ENCODE measurements at places on chromosomes 12 and 14.

GRCh38 chr12:58463051-58463450 lies 457.3 kb downstream of the LRIG3 start:
- no peak for DNase-seq

DNA sequence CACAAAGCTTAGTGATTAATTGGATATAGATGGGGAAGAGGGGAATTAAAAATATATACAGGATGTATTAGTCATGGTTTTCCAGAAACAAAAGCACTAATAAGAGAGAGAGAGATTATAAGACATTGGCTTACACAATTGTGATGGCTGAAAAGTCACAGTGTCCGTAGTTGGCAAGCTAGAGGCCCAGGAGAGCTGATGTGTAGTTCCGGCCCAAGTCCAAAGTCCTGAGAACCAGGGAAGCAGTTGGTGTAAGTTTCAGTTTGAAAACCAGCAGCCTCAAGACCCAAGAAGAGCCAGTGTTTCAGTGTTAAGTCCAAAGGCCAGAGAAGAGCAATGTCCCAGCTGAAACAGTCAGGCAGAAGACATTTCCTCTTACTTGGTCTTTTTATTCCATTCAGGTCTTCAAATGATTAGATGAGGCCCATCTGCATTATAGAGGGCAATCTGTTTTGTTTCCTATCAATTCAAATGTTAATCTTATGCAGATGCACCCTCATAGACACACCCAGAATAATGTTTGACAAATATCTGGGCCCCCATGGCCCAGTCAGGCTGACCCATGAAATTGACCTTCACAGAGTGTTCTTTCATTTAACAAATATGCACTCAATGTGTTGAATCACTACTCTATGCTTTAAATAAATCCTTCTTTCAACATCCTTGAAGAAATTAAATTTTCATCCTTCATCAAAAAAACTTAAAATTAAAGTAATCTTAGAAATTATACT lies 67.2 kb upstream of the DIO2 start:
- no peak for DNase-seq

DNA sequence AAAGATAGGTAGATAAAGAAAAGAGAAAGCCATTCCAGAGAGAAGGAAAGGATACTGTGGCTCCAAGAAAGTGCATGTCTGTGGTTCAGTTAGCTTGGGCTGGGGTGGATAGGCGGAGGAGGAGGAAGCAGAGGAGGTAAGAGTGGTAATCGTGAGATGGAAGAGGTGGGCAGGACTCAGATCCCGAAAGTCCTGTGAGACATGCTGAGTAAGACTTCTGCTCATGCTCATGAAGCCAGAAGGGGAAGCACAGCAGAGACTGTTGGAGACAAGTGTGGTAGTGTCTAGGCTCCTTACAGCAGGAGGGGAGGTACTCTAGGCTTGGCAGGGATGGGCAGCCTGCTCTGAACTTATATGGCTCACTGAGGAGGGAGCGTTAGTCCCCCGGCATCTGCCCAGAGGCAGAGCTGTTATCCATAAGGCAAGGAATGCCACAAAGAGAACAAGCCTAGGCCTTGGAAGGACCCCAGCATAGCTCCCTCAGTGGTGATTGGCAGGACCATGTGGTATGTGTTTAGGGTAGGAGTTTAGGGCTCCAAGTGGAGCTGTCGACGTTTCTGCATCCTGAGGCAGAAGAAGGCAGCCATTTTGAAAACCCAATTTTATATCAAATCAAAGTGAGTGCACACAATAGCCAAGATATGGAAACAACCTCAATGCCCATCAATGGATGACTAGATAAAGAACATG lies 135.3 kb downstream of the SMOC1 start:
- no peak for DNase-seq

DNA sequence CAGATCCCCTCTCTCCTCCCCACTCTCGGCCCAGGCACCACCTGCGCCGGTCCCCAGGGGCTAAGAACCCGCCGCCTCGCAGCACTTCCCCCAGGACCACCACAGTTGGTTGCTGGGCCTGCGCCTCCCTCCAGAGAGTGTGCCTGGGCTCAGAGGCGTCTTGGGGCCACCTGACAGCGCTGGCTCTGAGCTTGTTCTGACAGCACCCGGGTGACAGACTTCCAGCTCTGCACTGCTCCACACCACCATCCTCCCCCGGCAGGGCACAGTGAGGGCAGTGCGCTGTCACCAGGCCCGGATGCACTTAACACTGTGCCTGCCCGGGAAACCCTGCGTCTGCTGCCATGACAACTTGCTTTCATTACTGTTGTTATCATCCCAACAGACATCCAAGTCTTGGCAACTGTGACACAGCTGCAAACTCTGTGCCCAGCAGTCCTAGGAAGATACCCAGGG lies 6.6 kb downstream of the BRF1 start:
- peak; percentile 54 for DNase-seq

DNA sequence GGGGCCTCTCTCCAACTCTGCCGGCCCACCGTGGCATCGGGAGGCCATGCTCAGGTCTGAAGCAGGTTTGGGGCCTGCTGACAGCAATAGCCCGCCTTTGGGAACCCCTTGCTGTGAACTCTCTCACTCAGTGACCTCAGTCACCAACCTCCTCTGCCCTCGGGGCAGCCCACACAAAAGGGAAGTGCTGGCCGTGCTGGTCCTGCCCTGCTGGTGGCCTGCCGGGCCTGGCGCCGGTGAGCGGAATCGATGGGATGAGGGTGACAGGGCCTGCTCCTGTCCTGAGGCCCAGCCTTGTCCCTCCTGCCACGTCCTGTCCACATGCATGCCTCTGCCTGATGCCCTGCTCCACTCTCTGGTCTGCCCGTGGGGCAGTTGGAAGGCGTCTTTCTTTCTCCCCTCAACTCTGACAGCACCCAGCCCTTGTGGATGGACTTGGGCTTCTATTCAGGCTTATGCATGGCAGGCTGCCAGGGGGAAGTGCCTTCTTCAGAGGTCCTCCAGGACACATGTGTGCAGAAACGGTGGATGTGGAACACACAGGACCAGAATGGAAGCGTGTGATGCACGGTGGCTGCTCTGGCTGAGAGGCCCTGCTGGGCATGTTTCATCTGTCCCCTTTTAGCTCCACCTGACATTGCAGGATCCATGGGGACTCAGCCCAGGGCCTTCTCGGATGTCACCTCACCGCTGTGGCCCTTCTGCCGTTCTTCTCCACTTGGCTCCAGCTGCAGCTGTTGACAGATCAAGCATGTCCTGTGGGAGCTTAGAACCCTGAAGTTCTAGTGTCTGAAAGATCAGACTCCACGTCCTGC lies 31.9 kb downstream of the IL31 start:
- no peak for DNase-seq

DNA sequence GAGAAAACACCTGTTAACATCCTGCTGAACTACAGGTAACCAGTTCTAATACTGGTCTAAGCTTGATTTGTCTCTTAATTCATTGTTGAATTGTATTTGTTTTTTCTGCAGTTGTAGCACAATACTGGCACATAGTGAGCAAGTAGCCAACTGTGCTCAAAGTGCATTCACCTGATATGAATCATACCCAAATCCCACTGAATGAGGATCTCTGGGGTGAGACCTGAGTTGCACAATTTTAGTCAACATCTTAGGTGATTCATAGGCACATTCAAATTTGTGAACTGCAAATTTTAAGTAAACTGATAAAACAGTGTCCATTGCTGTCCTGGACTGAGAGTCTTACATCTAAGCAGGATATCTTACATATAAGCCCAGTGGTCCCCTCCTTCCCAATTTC lies 12.8 kb downstream of the KCNC2 start:
- DNase-seq: no peak

GRCh38 chr12:121637231-121637914 lies 11.0 kb downstream of the ORAI1 start:
- DNase-seq: peak; percentile 53

DNA sequence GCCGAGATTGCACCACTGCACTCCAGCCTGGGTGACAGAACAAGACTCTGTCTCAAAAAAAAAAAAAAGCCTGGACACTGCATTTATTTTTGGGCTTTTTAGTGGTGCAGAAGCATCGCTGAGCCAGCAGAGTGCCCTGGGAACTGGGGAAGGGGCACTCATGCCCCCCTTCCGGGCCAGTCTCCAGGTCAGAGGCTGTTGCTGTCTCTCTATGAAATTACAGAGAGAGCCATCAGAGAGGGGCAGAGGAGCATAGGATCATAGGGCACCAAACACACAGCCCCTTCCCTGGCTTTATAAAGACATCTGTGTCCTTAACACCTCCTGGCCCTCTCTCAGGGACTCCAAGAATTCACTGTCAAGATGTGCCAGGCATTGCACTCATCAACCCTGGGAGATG lies 195.8 kb downstream of the CALM1 start:
- no peak for DNase-seq

DNA sequence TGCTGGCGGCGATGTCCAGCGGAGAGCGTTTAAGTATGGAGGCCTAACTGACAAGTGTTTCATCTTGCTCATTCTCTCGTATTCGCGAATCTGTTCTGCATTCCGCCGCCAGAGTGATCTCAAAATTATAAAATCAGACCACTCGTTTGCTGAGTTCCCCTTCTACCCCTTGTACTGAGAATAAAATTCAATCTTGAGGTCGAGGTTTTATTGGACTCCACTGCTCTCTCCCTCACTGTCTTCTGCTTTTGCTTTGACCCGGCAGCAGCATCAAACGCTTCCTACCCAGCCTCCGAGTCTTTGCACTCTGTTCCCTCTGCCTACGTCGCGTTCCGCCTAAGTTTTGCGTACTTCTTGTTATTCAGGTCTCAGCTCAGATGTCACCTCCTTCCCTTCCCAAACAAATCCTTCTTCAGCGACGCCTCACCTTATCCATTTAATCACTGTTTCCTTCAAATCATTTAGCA lies 462 bp downstream of the KNTC1 start:
- DNase-seq: peak; percentile 48

GRCh38 chr12:113917393-113917792 lies 48.7 kb downstream of the RBM19 start:
- no peak for DNase-seq

DNA sequence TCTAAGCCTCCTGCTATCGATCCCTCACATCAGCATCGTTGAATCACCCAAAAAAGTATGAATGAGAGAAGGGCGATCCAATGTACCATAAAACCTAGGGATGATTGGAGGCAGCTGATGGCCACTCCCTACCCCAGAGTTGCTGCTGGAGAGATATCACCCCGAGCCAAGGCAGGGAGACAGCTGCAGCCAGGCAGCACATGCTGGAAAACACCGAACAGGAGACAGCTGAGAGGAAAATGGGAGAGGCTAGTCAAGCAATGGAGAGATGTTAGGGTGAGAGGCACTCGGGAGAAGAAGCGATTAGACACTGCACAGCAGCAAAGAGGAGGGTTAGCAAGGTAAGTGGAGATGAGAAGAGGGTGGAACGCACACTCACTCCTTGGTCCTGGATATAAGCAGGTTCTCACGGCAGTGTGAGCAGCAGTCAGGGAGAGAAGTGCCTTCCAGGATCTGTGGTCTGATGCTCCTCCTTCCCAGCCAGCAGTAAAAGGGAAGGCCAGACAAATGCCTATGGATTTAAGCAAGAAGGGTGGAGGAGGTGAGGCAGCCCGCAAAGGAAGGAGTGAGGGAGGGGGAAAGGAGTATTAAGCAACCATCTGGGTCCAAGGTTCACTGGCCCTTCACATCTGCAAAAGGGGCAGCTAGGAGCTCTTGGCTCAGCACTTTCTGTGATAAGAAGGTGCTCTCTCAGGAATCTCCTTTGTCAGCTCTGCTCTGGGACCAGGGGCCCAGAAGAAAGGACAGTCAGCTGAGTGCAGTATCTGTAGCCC lies at the start of gene SLC7A7:
Gene SLC7A7, minus strand, starts transcription at position 495 of the 773 bp plus-strand sequence. CDS start 2,037 bp downstream, outside the sequence.
- DNase-seq: no peak

GRCh38 chr14:63854330-63854729 lies 1.5 kb downstream of the SYNE2 start:
- no peak for DNase-seq

- DNase-seq: no peak
Measured at GRCh38 chr12:129103231-129103630, 250.0 kb downstream of the GLT1D1 start.

DNA sequence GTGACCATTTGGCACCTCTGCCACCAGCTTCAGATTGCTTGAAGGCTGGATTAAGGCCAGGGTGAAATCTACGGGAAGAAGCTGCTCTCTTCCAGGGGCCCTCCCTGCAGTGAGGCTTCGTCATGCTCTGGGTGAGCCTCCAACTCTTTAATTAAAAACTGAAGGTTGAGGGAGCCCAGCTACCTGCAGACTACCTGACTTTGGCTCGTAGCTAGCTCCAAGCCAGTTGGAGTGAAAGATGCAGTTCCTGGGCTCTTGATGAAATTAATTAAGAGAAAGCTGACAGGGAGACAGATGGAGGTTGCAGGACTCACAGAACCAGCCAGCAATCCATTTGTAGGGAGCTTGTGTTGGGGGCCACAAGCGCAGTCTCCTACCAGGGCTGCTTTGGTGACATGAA lies 168.5 kb upstream of the SFSWAP start:
- no peak for DNase-seq

DNA sequence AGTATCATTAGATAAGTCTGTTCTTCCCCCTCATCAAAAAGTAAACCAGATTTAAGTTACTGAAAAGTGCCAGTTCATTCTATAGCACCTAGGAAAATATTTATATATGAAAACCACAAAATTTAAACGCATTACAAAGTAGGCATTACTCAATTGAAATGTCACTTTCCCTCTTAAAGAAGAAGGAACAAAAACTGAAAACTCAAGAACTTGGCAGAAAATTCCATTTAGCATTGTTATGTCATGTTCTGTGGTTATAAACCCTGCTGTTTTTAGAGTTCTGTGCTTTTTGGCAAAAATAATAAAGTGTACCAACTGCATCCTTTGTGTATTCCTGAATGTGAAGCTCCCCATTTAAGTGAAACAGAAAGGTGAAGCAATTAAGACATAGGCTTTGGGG lies 3.6 kb downstream of the FGD4 start:
- no peak for DNase-seq

DNA sequence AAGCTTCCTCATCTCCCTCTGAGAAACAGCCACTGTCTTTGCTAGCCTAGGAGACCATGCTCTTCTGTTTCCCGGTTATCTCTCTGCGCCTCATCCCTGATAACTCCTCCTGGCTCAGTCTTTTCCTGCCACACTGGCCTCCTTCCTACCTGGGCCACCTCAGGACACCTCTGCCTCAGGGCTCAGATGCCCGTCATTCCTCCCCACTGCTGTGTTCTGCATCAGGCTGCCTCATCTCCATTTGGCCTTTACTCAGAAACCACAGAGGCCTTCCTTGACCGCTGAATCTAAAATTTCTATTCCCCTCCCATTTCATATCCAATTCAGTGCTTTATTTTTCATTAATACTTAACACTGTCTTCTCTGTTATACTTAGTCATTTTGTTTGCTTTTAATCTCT lies 311.0 kb upstream of the RGS6 start:
- DNase-seq: no peak

- DNase-seq: no peak
Measured at GRCh38 chr14:85534458-85535293, 4.7 kb downstream of the FLRT2 start.

All from stimulated activated CD4-positive, alpha-beta T cell treated with anti-CD3 and anti-CD28 coated beads, Interleukin-4, amount 100 ng/mL, for 24 hours (primary cell).